EH (cell line): ENCODE measurements at places on chromosomes 4 and X.

- DNase-seq = peak; percentile 47
Observed at GRCh38 chr4:26896636-26897035, 36.0 kb downstream of the STIM2 start.

- DNase-seq = no peak
Observed at GRCh38 chr4:84634961-84635360, 52.0 kb downstream of the CDS1 start.

- peak; percentile 59 for DNase-seq
Observed at GRCh38 chrX:103063918-103064434, at the start of gene BEX1. Gene BEX1, minus strand, starts transcription at chrX:103064171. Its CDS starts 897 bp downstream, at chrX:103063274.

DNA sequence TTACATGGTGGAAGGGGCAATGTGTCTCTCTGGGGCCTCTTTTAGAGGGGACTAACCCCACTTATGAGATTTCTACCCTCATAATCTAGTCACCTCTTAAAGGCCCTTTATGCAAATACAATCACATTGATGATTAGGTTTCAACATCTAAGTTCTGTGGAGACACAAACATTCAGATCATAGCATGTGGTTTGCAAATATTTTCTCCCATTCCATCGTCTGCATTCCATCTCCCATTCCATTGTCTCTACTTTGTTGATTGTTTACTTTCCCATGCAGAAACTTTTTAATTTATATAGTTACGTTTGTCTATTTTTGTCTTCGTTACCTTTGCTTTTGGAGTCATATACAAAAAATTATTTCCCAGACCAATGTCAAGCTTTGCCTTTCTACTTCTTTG is 927.5 kb upstream of the INTU start:
- peak; percentile 77 for DNase-seq

- no peak for DNase-seq
Observed at GRCh38 chr4:67918428-67918827, 34.6 kb upstream of the TMPRSS11D start.

- DNase-seq = no peak
Observed at GRCh38 chr4:115234405-115235093, 121.1 kb upstream of the NDST4 start.

- DNase-seq = no peak
Observed at GRCh38 chrX:39613997-39614679, 483.6 kb downstream of the BCOR start.

DNA sequence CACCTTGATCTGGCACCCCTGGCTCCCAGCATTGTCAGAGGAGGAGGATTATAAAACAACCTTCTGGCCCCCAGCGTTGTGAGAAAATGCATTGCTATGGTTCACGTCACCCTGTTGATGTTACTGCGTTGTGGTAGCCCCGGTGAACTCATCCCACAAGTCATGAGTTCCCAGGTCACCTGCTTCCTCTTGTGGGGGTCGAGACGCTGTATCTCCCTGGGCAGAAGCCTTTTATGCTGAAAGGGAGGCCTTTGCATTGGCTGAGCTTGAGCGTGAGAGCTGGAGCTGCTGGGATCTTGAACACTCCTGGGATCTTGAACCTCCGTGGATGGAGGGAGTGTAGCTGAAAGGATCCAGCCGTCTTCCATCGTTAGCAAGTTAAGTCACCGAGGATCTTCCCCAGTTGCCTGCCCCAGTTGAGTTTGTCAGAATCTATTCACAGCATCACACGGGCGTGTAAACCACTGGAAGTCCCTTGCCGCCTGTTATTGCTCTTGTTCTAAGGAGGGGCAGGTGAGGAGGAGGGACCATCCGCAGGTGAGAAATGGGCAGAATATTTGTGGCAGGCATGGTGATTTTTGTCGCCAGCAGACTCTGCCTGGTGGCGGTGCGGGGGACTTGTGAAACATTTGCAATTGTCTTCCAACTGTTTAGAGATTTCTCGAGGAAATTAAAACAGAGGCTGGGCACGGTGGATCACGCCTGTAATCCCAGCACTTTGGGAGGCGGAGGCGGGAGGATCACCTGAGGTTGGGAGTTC is 299.9 kb downstream of the ASMT start:
- DNase-seq = no peak

GRCh38 chr4:87978681-87979080 is 3.2 kb downstream of the SPP1 start:
- peak; percentile 33 for DNase-seq

- DNase-seq = no peak
Observed at GRCh38 chrX:104122829-104123228, 10.5 kb downstream of the ZCCHC18 start.

DNA sequence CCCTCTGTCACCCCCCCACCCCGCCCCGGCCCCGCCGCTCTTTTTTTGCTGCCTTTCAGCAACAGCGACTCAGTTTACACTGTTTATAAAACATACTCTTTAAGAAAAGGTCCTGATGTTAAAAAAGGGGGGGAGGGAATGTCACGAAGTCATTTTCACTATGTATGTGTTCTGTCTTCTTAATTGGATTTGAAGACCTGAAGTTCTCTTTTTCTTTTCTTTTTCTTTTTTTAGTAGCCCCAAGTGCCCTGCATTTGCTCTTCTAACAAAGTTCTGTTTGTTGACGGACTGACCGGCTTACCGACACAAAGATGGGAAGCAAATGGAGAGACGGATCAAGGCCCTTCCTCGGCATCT is 2.5 kb upstream of the CITED1 start:
- DNase-seq = no peak

DNA sequence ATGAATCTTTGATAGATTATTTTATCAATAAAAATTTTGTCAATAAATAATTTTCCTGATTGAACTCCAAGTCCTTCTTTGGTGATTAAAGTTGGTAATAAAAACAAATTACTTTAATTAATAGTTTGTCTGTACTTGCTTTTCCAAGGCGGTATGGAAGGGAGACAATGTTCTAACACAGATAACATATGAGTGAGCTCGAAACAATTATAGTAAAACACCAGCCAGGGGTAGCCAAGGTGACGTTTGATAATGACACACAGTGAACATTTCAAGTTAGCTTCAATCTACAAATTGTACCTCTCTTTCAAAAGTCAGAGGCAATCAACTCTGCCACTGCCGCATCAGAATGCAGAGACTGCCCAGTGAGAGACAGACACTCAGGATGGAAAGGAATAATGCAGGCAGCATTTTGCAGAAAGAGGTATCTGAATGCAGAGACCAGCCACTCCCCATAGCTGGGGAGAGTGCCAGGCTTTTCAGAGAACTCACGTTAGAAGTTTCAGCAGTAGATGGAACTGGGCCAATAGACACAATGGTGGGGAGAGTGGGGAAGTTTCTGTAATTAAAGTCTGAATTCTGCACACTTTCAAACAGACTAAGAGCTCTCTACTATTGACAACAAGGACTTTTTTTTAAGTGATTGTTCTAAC is 18.1 kb upstream of the ATOH1 start:
- no peak for DNase-seq

DNA sequence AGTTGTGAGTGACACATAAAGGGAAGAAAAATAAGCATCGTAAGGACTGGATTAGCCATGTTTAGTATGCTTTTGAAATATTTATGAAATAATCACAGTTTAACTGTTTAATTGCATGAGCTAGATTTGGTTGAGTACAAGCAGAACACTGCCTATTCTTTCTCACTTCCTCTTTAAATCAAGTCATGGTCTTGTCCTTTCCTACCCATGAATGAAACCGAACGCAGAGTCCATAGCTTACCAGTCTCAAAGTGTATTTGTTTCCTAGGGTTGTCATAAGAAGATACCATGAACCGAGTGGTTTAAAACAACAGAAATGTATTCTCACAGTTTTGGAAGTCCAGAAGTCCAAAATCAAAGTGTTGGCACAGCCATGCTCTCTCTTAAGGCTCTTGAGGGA is 684.0 kb upstream of the MAGEB2 start:
- no peak for DNase-seq

- DNase-seq = peak; percentile 47
Observed at GRCh38 chrX:102599951-102600579, 750 bp downstream of the ARMCX5 start.

- DNase-seq = peak; percentile 39
Observed at GRCh38 chrX:53080628-53081580, 1.3 kb upstream of the TSPYL2 start.

DNA sequence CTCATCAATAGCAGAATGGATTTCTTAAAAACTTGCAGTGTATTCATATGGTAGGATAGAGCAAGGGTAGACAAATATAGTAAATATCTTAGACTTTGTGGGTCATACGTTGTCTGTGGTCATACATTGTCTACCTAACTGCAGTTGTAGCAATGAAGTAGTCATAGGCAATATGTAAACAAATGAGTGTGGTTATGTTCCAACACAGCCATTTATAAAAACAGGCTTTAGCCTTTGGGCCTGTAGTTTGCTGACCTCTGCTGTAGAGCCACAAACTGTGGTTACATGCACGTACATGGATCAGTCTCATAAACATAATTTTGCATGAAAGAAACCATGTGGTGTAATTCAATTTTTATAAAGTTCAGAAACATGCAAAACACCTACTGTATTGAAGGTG is 98.9 kb downstream of the LARP1B start:
- peak; percentile 55 for DNase-seq

- DNase-seq = peak; percentile 89
Observed at GRCh38 chr4:118373614-118374255, 20.9 kb upstream of the PRSS12 start.

DNA sequence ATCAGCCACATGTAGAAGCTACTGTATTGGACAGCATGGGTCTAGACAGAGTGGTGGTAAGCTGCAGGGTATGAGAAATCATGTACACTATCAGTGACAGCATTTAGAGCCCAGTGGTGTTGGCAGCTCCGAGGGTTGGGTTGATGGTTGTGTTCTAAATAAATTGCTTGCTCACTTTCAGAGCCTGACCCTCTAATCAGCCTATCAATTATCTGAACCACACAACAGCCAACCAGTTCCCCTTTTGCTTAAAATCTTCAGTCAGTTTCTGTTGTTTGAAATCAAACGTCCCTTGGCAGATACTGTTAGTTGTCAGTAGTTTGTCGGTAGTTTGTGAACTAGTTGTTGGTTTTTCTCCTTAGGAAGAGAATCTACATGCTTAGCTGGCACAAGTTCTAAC is 99.8 kb upstream of the RAI2 start:
- no peak for DNase-seq

GRCh38 chrX:12329476-12329875 is 191.2 kb downstream of the FRMPD4 start:
- peak; percentile 18 for DNase-seq

GRCh38 chr4:79155336-79155735 is 170.5 kb downstream of the NAA11 start:
- DNase-seq = no peak

DNA sequence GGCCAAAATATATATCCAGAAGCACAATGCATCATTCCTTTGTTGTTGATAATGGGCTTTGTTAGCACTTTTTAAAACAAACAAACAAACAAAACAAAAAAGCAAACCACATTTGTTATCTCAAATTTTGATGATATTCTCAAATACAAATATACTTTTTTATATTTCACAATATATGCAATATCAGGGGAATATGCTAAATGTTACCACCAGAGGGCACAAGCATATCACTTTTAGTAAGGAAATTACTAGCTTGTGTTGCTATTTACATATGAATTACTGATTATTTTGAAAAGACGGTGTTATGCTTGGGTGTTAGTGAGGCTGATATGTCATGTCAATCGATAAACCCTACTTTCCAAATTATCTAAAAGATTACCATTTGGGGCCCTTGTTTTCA is 29.1 kb downstream of the RIPPLY1 start:
- peak; percentile 31 for DNase-seq

DNA sequence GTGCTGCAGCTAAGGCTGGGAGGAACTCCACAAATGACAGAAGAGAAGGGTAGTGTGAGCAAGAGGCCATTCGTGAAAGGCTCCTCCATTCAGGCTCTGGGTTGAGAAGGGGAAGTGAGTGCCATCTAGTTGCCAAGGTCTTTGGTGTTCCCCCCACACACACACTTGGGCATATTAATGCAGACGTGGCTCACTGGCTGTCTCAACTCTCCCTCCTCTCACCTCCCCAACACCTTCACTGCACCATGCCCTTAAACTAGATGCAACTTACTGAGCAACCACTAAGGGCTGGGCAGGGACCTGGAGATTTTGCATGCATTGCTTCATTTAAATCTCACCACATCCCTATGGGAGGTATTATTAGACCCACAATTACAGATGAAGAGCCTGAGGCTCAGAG is 8.7 kb downstream of the CLRN2 start:
- no peak for DNase-seq

- no peak for DNase-seq
Observed at GRCh38 chr4:168696826-168697225, 200.0 kb downstream of the PALLD start.

DNA sequence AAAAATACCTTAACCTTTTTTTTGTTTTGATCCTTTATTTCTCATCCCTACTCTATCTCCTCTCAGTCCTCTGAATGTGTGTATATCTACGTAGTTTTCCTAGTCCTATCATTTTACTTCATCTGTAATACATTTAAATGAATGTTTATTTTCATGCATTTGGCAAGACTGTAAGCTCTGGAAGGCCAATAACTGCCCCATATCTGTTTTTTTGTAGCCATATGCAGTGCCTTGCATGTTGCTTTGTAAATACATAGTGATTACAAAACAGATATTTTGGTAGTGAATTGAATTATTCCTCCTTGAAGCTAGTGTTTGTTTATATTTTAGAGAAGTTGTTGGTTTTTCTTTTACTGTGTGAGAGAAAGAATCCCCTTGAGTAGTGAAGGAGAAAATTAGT is 450.2 kb downstream of the PCDH18 start:
- DNase-seq = no peak

- DNase-seq = no peak
Observed at GRCh38 chrX:118536204-118536603, 40.6 kb downstream of the DOCK11 start.

DNA sequence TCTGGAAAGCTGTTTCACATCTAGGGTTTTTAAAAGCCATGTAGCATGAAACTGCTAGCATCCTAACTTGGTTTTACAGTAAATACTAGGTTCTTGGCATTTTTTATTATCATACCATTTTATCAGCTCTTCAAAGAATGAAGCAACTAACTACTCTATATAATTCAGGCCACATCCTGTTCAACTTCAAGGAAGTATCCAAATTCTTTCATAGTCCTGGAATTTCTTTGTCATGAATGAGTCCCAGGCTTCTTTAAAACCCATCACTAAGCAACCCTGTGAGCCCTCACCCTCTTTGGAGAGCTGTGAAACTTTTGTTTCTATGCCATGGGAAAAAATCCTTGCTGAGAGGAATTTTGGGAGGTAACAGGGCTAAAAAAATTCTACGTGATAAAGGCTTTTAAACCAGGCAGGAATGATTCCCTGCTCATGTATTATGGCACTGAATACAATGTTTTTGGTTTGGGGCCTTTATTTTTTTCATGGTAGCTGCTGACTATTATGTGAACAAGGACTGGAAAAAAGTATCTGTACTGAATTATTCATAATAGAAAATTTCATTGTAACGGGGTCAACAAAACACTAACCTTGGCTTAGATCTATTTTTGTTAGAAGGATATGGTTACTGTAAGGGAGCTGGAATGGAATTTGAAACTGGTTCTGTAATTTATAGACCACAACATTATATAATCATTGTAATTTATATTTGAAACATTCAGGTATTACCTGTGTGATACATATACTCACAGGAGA is 164.9 kb downstream of the DCTD start:
- DNase-seq = peak; percentile 94

GRCh38 chr4:74366367-74366911 is 1.5 kb downstream of the EREG start:
- no peak for DNase-seq
